Fibroblast of skin of left biceps (primary cell): ENCODE measurements at places on chromosomes 4 and X.

- no peak for DNase-seq
These were observed 36.9 kb downstream of the TBC1D14 start for GRCh38 chr4:6946497-6946896.

- DNase-seq = no peak
These were observed 37.0 kb downstream of the HPGDS start for GRCh38 chr4:94305466-94306225.

DNA sequence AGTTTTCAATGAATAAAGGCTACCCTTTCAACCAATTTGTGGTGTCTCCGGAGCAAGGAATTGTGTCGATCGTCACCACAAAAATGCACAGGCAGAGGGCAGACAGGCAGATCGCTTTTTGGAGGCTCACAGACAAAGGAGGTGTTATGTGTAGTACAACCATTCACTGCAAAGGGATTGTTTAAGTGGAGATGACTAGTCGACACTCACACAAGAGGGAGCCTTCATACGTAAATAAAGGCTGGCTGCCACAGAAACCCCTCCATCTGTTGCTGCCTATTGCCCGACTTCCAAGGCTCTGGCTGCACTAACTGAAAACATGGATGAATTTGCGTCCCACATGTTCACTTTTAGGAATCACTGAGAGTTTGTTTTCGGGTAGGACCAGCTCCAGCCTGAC, 281.1 kb downstream of the NKX6-1 start:
- no peak for DNase-seq

- no peak for DNase-seq
These were observed 237.5 kb upstream of the CTSO start for GRCh38 chr4:156191044-156191781.

DNA sequence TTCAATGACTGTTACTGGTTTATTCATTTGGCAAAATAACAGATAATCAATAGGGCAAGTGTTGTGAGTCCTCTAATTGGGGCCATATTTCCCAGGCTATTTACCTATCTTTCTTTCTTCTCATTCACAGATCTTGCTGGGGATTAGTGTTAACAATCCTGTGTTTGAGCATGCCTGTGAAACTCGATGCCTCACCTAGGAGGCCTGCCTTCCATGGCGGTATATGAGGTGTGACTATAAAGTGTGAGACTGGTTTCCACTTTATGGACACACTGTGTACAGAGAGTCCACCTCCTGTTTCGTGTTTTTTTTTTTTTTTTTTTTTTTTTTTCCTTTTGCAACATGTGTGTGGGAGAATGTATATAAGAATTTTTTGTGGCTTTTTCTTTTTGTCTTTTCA, 199.3 kb downstream of the BMPR1B start:
- no peak for DNase-seq

GRCh38 chr4:22463179-22463578, 52.7 kb downstream of the ADGRA3 start:
- no peak for DNase-seq

DNA sequence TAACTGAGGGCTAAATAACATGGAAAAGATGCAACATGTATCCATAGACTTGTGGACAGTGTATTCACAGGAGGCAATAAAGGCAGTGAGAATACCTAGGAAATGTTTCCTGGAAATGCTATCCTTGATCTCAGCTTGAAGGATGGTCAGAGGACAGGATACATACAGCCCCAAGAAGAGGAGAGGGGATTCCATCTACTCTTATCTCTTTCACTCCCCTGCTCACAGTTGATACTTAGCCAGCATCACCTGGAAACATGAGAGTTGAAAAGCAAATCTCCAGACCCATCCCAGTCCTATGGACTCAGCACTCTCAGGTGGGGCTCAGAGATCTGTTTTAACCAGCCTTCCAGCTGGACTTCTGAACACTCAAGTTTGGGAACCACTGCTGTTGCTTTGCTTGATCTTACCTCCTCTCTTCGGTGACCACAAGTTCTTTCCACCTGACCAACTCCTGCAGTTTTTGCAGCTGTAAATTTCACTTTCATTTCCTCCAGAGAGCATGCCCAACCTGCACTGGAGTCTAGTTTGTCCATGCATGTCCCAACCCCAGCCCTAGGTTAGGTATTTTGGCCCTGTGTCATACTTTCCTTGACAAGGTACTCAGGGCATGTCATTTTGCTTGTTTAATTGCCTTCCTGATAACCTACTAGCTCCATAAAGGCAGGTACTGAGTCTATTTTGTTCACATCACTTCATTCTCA, 10.4 kb downstream of the RELL1 start:
- DNase-seq = no peak

GRCh38 chr4:169963998-169964397, 62.2 kb downstream of the MFAP3L start:
- no peak for DNase-seq

DNA sequence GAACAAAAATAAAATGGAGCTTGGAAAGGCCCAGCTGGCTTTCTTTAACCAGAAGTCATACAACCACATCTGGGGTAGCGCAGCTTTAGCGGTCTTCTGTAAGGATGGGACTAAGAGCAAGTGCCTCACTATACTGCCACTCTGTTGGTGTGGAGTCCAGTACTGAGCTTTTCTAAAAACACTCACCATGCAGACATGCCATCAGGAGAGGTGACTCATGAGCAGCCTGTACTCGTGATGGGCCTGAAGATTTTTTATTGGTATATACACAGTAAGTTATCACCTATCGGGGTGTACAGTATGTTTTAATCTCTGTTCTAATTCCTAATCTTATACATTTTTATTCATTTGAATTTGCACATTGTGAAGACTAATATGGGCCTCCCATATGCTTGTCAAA, 9.6 kb downstream of the PPP3CA start:
- no peak for DNase-seq

DNA sequence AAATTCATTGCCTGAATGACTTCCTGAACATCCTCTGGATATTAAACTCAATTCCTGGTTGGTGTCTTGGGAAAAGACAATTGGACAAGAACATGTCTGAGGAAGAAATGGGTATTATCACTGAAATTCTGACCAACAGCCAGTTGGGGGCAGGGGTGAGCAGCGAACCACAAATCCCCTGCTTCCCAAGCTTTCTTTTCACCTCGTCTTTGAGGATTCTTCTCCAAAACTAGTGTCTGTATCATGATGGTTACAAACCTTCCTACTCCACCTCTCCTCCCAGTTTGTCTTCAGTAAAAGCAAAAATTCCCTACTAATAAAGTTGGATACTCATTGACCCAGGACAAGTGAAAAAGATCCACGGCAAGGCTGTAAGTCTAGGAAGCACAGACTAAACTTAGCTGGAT, 48.3 kb upstream of the WDR1 start:
- DNase-seq = no peak

DNA sequence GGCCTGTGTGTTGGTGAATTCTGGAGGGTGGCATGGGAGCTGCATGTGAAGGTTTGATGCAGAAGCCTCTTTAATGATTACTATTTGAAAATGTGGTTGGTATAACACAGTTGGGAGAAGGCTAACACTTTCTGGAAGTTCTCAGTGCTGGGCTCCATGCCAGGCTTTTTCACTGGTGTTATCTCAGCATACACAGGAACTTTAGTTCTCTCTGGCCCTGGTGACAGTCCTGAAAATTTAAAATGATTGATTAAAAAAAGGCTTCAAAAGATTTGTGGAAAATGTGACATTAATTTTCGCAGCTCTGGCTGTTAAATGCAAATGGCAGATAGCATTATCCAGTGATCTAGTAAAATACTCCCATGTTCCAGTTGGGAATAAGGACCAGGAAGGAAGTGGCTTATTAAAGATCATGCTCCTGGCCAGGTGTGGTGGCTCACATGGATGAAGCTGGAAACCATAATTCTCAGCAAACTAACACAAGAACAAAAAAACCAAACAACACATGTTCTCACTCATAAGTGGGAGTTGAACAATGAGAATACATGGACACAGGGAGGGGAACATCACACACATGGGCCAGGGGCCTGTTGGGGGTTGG, 36.6 kb downstream of the DIPK2B start:
- DNase-seq = no peak

GRCh38 chr4:67712000-67712625, 11.2 kb upstream of the UBA6 start:
- no peak for DNase-seq

DNA sequence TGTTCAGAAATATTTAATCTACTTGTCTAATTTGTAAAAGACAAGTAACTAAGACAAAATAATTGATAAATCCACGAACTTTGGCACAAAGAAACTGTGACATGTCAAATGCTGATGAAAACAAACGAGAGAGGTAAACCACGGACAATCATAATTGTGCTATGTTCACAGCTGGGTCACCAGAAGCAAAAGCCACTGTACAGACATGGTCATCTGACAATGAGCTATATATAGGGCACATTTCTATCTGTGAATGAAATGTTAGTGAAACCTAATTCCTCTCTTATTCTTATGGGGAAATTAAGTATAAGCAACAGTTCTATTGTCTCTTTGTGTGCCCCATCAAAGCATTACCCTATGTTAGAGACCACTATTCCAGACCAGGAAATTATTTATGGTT, 444.0 kb upstream of the TRAM1L1 start:
- no peak for DNase-seq

DNA sequence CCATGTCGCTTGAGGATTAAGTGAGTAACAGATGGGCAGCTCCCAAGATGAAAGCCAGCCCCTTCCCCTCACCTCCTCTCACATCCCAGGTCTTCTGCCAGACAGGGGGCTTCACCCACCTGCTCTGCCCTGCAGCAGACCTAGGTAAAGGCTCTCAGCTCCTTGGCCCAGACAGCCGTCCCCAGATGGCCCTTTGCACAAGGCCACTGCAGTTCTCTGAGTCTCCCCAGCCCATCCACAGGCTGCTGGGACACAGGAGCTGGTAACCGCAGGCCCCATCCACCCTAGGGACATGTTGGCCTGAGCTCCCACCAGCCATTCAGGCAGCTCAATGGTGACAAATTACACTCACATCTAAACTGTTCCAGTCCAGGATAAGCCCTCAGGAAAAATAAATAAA, 15.3 kb downstream of the C4orf50 start:
- no peak for DNase-seq

GRCh38 chr4:169103966-169104412, 93.9 kb upstream of the CBR4 start:
- DNase-seq = no peak

DNA sequence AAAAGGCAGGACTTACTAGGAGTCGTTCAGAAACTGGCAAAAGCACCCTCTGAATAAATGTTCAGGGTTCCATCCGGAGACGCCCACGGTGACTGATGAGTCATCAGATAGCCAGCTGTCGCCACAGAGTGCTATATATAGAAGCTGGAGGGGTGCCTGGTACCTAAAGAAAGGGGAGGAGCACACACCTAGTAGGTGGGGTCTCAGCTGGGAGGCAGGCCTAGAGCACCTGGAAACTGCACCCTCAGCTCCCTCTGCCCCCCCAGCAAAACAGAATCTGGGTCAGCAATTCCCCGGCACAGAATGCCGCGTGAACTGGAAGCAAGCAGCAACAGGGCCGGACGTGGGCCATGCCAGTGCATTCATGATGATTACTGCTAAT, 242.0 kb downstream of the BCOR start:
- DNase-seq = no peak

DNA sequence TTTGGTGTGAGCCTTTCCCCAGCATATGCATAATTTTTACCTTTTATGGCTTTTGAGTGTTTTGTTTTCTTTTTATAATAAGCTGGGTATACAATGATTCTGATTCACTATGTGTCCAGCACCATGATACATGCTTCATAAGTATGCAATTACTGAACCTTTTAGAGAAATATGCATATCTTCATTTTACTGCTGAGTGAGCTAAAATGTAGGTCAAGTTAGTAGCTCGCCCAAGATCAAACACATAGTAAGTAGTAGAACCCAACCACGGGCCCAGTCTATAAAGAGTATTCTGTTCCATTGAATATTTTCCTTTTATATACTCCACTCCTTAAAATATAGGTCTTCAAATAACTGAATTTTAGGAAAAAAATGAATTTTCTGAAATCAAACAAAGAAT, 362.4 kb upstream of the HTR2C start:
- no peak for DNase-seq

DNA sequence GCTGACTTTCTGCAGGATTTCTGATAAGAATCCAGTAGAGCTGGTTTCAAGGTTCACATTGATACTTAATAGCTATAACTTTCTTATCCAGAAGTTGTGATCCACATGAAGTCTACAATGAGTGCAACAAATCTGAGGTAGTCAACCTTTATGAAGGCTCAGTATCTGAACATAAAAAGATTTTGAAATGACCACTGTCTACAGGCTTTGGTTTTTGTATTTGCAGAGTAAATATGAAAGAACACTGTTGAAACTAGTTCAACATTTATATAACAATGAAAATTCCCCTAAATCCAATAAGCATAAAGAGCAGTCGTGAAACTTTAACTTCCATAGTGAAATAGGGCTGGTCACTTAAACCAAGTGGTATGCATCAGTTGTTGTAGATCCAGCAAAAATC, 55.6 kb upstream of the RLIM start:
- DNase-seq = no peak

- DNase-seq = no peak
These were observed 661 bp downstream of the SPIN4 start for GRCh38 chrX:63350465-63350877.

- DNase-seq = no peak
These were observed 144.6 kb upstream of the EDNRA start for GRCh38 chr4:147336252-147336651.

GRCh38 chr4:84971319-84971932, 4.9 kb upstream of the WDFY3 start:
- DNase-seq = peak; percentile 21

DNA sequence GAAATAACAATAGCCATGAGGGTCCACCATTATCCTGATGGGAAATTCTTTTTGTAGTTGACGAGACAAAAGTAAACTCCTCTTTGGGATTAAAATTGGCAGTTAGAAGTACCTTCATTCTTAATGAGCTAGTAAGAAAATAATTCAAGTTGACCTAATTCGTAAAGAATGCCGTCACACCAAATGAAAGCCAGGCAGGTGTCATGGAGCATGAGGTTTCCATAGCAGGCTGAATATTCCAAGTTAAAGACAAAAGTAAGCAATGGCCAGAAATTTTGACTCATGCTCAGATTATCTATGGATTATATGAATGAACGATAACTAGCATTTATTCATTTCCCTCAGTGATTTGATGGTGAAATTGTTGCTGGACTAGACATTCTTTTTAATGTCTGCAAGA, 192.2 kb upstream of the FAT1 start:
- DNase-seq = no peak

DNA sequence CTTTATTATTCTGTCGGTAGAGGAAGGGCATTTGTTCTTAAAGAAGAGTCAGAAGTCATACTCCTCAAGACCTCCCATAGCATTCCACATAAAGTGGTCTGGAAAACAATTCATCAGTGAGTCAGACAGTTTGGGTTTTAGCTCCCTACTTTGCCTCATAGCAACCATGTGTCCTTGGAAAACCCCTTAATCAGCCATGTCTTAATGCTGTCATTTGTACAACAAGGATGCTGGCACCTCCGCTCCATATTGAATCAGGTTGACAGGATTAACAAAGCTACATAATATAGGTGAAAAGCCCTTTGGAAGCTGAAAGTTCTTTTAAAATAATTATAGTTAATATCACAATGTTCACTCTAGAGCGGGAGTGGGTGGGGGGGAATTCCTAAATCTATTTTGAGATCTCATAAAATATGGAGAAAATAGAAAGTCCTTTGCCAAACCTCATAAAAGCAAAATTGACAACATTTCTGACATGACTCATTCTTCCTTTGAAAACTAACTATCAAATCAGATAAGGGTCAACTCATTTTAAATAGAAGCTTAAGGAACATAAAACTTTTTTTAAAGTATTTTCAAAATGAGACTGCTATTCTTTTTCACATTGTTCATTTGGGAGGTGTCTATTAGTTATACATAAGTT, 37.3 kb upstream of the GUCY1A1 start:
- no peak for DNase-seq
